Psoas muscle (tissue), 8 donors: ENCODE measurements at places on chromosomes 5 and 9. TPM values are rescaled to one million over a fixed set of nuclear protein-coding genes. Genes with fewer than 3 reads are reported as not detected.

DNA sequence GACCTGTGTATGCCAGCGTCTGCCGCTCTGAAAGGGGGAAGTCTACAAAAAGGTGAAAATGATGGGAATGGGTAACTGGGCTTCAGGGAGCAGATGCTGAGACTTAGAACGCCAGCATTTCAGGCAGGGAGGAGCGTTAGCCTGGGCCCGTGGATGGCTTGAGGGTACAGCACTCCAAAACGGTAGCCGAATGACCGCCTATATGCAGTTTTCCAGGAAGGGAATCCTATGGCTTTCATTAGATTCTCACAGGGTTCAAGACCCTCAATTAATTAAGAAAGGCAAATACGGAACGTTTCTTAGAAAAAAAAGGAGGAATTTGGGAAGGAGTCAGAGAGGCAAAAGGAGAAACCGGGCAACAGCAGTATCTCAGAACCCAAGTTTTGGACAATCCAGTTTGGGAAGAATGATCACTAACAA lies 639 bp downstream of the AMACR start:
- no peak for DNase-seq

DNA sequence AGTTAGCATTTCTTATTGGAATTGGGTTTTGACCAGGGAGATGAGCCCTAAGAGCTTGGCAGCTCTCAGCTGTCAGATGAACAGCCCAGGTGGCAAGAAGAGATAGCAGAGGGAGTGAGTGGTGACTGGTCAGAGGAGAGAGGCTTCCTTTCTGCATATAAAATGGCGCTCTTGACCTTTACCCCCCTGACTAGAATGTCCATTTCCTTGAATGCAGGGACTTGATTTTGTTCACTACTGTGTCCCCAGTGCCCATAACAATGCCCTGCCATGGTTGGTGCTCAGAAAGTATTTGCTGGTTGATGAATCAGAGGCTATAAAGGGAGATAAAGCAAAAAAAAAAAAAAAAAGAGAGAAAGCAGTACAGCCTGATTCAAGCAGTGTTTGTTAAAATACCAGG lies 7.2 kb downstream of the CHMP5 start:
- DNase-seq = no peak

DNA sequence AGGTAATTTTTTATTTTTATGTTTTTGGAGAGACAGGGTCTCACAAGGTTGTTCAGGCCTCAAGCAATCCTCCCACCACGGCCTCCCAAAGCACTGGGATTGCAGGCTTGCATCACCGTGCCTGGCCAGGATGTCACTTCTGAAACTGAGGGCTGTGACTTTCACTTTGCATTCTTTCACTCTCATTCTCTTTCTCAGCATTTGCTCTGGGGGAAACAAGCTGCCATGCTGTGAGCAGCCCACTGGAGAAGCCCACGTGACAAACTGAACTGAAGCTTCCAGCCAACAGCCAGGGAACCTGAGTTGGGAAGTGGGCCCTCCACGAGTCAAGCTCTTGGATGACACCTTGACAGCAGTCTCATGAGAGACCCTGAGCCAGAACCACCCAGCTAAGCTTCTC lies 109.4 kb downstream of the C5orf15 start:
- DNase-seq = no peak

- no peak for DNase-seq
These were observed 391.1 kb downstream of the TLE4 start for GRCh38 chr9:79962836-79963235.

DNA sequence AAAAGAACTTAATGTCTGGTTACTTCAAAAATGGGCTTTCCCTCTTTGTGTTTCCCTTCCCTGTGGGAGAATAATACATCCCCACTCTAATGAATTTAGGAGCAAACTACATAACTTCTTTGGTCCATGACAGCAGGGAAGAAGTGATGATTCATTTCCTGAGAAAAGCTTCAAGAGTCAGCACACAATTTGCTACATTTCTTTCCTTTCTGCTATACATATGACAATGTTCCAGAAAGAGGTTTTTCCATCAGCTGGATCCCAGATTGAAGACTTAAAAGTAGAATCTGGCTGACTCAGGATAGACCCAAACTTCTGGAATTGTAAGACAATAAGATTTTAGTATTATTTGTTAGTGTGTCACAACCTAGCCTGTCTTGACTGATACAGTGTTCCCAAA lies 126.1 kb downstream of the DRD1 start:
- DNase-seq = no peak

GRCh38 chr9:69323861-69324260 lies 1.2 kb upstream of the ENTREP1 start:
- no peak for DNase-seq

DNA sequence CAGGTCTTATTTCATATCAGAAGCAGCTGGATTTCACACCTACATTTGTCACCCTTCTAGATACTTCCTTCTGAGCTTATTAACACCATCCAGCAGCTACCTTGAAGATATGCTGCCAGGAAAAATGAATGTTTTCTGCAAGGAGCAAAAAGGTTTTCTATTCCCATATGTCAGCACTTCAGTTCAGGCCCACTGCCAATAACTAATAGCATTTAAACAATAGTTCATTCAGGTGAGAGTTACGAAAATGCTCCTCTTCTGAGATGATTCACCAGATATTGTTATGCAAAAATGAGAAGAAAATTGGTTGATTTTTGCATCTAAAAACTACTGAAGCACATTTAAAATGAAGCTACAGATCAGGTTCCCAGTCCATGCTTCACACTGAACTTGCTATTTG lies 56.4 kb upstream of the ISL1 start:
- DNase-seq = no peak

DNA sequence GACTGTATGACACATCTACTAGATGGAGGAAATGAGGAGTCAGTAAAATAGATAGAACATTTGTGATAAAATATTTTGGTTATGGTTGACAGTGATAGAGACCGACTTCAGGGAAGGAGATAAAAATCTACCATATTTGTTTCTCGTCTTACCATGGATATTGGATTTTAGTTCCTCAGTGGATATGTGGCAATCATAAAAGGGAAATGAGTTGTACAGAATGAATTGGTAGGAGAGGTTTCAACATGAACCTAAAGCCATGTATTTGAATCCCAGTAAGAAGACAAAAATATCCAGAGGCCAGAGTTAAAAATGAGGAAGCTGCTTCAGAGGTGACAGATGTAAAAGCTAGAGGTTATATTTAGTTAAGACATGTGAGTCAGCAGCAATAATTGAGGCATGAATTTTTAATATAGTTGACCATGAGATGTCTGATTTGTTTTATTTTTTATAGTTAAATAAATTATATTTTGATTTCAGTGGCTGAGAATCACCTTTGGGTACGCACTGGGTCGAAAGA lies 480.4 kb upstream of the TUSC1 start:
- DNase-seq = no peak

DNA sequence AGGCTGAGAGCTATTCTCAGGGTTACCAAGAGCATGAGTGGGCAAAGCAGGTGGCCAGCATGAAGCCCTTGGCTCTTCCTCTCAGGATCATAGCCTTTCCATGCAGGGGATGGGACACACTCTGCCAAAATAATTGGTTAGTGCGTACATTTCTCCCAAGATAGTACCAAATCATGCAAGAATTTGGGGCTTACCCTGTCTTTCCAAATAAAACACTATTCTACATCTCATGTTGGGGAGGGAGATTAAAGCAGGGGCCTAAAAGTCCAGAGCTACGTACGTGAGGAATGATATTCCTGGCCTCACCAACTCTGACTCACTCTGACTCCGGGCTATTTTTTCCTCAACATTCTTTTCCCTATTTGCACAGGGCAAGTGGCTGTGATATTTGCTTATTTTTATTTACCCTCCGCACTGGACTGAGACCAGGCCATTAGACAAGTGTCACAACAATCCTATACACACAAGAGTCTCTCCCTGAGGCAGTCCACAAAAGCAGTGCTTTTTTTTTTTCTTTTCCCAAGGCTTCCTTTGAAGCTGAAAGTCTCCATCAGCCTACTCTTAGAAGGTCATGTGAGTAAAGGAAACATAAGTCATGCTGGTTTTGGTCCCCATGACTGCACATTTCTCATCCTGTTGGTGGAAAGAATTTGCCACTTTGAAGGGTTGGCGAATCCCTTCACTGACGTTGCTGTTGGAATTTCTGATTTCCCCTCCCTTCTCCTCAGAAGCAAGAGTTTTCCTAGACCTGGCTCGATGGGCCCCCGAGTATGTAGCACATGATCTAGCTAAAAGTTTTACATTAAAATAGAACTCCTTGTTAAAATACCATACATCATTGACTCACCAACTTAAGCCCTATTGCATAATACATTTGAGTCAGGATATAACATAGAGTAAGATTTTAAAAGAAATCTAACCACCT lies 40.0 kb downstream of the TMEM252 start:
- DNase-seq = no peak

DNA sequence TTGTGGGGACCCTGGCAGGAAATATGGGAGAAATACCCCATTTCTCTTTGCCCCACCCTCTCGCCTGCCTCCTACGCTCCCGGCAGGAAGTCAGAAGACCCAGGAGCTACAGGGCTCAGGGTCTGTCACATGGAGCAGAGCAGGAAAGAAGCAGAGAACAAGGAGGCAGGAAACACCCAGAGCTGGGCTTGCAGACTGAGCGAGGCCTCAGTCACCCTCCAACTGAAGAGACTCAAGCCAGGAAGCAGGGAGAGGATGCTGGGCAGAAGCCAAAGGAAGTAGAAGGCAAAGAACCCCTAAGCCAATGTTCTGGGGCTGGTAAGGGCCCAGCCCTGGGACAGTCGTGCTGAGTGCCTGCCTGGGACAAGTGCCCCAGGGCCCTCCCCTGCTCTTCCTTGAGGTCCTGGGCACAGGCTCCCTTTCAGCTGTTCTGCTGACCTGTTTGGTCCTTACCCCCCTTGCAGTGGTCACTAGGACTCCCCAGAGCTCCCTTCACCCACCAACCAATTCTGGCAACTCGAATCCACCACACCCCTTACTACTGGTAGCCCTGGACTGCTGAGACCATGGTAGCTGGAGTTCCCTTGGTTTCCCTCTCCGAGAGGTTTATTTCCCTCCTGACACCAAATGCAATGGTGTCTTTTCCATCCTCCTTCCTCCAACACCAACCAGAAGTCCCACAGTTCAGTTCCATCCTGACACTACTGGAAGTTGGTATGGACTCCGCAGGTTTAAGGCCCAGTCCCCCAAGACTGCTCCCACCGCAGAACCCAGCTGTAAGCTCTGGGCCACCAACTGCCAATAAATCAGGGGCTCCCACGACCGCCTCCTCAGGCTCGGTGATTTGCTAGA lies 157.5 kb downstream of the COL23A1 start:
- no peak for DNase-seq

SV2C gene
- total RNA-seq = not detected

GDNF gene
- 89.0 TPM for total RNA-seq

DNA sequence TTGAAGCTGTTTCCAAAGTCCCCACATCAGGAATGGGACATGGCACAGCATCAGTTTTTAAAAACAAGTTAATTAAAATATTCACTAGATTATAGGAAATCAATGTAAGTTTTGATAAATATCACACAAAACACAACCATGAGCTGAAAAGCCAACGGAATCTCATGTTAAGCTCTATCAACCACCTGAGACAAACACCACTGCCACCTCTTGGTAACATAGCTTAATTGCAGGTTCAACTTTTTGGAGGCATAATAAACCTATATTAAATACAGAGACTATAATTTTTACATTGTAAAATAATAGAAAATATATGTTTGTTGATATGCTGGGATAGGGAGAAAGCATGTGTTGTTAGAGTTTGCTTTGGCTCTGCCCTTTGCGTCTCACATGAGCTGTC lies 126.1 kb downstream of the SV2C start:
- no peak for DNase-seq

GRCh38 chr5:167642779-167643517 lies 648.5 kb upstream of the WWC1 start:
- DNase-seq = no peak

- DNase-seq = no peak
These were observed 91.5 kb downstream of the SPRY4 start for GRCh38 chr5:142233083-142234032.
